Neural progenitor cell (in vitro differentiated cells): ENCODE measurements at places on chromosomes 12 and 14.

DNA sequence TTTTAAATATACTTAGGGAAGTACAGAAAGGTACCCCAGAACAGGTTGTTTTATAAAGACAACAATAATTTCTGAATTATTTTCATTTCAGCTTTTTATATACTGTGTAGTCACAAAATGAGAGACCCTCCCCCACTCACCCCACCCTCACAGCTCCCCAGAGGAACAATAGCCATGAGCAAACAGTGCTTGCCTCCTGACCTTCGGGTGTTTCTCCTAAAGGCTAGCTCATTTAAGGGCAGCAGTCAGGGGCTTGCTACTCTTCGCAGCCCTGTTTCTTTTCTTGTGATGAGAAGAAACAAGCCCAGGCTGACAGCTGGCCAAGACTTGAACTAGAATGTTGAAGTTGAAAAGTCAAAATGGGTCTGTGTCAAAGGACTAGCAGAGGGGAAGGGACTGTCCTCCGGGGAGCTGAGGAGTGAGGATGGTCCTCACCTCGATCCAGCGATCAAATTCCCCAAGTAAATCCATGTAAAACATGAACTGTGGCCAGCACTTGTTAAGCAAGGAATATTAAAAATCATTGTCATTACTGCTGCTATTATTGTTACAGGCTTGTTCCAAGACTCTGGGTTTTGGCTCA, 133.8 kb upstream of the ARHGAP5 start:
- no peak for DNase-seq

- peak; percentile 49 for DNase-seq
Measured at GRCh38 chr12:54956818-54957641, 27.5 kb downstream of the TESPA1 start.

GRCh38 chr12:102638777-102639176, 158.4 kb upstream of the IGF1 start:
- DNase-seq: no peak

DNA sequence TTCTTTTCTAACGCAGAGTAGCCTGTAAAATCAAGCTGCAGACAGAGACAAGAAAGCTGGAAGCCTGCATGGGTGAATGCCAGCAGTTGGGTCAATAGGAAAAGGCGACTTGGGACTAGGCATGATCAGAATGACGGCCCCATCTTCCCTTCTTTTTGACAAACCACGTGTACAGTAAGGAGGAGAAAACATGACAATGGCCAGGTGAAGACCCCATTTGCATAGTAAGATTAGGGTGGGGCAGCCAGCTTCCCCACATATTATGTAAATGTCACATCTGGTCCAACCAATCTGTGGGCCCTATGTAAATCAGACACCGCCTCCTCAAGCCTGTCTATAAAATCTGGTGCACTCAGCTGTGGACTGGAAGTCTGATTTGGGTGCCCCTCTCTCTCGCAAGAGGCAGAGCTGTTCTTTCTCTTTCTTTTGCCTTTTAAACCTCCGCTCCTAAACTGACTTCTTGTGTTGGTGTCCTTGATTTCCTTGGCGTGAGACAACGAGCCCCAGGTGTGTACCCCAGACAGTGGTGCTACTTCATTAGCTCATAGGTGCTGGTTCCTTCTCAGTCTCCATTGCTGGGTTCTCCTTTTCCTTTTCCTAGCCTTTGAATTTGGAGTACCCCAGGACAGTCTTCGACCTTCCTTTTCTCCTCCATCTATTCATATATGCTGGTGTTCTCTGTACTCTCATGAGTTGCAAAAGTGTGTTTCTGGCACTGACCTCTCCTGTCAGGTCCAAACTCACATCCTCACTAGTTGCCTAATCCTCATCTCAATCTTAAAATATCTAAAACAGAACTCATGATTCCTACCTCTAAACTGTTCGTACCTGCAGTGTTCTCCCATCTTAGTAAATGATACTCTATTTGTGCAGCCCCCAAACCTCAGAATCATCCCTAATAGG, 9.4 kb upstream of the DHRS7 start:
- no peak for DNase-seq

GRCh38 chr12:49089821-49090773, 4.5 kb downstream of the DHH start:
- DNase-seq: peak; percentile 74

- DNase-seq: peak; percentile 27
Measured at GRCh38 chr14:91144425-91145145, 30.7 kb downstream of the DGLUCY start.

DNA sequence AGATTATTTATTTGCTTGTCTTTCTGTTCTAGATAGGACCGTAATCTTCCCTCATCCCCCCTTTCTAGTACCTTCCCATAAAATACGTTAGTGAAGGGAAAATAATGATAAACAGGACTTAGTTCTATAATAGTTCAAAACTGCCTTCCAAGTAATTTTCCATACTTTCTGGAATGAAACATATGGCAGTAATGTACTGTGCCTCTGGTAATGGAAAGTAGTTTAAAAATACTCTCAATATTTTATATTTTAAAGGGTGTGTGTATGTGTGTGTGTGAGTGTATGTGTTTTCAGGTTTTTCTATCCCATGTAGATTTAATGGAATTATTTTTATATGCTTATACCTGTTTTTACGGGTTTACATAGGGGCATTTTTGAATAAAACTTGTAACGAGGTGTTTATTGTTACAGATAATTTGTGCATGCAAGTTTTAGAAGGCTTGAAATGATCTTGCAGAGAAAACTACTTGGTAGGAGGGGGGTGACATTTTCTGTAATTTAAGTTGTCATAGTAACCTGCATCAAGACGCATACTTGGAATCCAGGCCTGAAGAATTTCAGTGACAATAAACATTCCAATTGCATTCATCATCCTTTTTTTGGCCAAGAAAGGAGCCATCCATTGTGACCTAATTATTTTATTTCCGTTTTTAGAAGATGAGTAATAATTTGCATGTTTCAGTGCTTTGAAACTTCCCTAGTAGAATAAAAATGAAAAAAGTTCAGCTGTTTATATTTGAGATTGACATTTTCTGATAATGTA, 38.9 kb downstream of the RASSF8 start:
- DNase-seq: peak; percentile 41

DNA sequence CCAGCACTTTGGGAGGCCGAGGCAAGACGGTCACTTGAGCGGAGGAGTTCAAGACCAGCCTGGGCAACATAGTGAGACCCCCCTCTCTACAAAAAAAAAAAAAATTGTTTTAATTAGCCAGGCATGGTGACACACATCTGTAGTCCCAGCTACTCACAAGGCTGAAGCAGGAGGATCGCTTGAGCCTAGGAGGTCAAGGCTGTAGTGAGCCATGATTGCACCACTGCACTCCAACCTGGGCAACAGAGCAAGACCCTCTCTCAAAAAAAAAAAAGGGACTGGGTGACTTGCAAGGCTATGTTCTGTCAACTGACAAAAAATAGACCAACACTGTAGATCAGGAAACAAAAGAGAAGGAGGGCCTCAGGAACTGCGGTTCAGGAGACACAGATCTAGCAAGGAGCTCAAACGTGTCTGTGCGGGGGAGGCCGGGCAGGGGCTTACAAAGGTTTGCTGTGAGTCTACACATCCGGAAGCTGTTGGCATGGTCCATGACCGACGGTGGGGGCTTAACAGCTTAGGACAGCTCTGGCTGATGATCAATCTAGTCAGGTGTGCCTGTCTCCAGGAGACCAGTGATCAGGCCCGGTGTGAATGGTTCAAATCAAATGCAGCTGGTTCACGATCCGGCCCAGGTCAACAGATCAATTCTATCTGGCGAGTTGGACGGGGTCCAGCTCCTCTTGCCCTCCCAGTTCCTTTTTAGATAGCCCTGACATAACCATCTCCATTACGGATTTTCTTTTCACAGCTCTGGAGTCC, 31.7 kb upstream of the INF2 start:
- no peak for DNase-seq

DNA sequence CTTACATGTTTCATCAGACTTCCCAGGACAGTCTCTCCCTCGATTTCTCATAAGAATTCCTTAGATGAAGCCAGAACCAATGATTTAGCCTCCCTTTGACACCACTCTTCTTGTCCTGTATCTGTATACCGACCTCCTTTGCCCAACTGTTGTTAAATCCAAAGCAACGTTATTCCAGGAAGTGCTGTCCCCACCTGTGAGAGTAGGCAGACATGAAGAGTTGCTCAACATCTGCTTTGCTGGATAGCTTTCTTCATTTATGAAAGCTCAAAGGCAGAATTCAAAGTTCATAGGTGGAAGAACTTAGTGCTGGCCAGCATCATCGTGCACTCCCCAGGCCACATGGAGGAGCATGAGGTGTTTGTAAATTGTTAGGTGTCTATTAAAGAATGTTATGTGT, 55.6 kb downstream of the GTF2A1 start:
- no peak for DNase-seq

GRCh38 chr12:52147367-52147963, 44.3 kb downstream of the KRT80 start:
- DNase-seq: no peak

- no peak for DNase-seq
Measured at GRCh38 chr12:53518381-53518780, 11.1 kb upstream of the NPFF start.

DNA sequence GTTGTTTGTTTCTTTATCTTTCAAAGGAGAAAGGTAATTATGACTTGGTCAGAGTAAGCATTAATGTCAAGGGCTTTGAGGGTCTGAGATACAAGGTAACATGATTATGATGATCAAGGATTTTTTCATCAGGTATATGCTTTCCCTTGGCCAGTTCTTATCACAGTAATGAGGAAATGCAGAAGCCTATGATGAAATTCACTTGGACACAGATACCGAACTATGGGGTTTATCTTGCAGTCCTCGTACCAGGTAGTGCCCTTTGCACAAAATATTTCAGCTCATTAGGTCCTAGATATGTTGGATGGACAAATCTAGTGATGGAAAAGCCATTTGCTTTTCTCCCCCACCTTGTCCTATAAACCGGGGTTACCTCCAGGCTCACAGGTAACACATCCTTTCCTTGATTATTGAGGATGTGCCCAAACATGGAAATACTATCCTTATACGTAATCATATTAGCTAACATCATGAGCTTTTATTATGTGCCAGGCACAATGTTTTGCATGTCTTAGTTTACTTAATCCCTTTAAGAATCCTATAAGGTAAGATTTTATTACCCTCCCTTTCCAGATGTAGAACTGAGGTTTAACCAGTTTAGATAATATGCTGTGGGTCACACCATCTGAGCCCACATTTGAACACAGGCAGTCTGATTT, 7.0 kb upstream of the RASSF3 start:
- DNase-seq: no peak

DNA sequence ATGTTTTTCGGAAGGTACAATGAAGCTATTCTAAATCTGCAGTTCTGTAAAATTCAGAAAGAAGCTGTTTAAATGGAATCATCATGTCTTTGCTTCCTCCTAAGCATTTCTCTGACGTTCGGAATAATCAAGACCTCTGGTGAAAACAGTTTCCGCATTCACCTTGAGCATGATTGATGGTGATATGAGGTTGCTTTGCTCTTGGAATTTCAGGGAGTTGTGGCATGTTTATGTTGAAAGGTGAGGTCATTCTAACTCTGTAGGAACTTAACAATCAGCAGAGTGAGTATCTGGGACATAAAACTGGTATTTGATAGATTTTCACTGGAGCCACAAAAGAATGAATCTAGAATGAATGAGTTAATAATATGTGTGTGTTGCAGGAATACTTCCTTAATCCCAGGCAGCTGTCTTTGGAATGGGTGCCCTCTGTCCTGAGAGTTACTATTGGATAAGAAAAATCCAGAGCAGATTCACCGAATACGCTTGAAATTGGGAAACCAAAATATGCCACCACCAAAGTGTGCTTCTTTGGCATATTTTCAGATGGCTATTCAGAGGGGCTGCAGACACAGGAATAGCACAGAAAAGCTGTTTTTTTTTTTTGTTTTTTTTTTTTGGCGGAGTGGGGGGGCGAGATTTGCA, 599.1 kb downstream of the CCER1 start:
- no peak for DNase-seq

GRCh38 chr12:64665514-64665913, 55.2 kb downstream of the RASSF3 start:
- peak; percentile 31 for DNase-seq

- DNase-seq: no peak
Measured at GRCh38 chr14:31692376-31692781, 131.2 kb downstream of the NUBPL start.

DNA sequence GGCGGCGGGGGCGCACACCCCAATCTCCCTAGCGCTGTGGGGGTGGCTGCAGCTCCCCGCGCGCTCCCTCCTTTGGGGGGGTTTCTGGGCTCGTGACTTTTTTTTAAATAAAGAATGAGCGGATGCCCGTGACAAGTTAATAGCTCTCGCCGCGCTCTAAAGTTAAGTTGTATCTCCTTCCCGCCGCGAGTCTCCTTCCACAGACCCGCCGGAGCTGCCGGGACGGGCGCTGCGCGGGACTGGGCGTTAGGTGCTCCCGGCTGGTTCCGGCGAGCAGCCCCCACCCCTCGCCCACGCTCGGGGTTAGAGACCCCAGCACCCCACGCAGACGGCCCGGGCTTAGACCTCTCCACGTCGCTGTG, 82.6 kb upstream of the HMGA2 start:
- peak; percentile 70 for DNase-seq

GRCh38 chr12:6868211-6869048, 1.1 kb downstream of the TPI1 start:
- DNase-seq: peak; percentile 45

DNA sequence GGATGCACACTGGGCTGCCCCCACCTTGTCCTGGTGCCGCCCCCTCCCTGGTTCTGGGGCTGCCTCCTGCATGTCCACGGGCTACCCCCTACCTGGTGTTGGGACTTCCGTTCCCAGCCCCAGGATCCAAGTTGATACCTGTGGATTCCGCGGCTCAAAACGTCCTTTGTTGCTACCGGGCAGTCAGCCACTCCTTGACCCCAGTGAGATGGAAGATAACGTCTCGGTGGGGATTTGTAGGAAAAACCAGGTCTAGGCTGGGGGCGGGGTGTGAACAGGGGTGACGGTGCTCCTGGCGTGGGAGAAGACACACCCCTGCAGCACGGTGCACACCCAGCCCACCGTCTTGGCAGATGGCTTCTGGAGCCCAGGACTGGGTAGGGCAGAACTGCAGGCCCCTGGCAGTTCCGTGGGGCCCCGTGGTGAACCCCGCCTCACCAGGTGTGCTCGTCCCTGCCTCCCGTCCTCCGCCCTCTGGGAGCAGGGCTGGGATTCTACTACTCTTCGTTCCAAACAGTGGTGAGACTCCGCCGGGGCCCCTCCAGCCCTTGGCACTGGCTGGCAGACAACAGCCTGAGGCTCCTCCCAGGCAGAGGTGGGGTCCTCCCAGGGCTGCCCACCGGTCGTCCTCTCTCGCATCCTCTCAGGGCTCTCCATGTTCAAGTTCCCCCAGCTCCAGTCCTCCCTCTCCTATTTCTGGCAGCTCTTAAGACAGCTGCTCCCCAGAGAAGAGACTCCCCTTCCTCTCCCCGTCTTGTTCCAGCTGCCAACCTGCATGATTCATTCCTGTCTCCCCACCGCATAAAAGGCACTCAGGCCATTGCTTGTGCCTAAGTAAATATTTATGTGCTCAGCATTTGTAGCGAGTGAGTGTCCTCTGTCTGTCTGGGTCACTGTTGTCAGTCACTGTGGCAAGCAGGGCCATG, 75.5 kb downstream of the FBXL14 start:
- DNase-seq: no peak

DNA sequence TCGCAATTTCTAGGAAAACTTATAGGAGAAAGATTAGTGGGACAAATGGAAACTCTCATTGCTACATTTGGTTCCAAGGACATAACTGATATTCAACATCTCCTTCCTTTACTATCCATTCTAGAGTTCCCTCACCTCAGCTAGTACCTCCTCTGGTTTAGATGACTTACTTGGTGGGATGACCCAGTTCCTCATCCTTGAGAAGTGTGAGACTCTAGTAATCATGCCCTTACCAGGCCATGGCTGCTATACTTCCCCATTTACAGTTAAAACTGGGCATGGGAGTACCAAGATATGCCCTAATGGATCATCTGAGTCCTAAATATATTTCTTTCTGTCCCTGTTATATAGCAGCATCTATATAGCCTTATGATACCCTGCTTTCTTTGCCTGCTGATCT, 58.1 kb downstream of the IFT81 start:
- DNase-seq: no peak
